NCI-H226 (cell line): ENCODE measurements at places on chromosomes 5 and 9.

GRCh38 chr9:70135176-70135575 lies 91.5 kb downstream of the MAMDC2 start:
- DNase-seq: peak; percentile 21

GRCh38 chr5:148492351-148492750 lies 108.6 kb downstream of the FBXO38 start:
- no peak for DNase-seq

DNA sequence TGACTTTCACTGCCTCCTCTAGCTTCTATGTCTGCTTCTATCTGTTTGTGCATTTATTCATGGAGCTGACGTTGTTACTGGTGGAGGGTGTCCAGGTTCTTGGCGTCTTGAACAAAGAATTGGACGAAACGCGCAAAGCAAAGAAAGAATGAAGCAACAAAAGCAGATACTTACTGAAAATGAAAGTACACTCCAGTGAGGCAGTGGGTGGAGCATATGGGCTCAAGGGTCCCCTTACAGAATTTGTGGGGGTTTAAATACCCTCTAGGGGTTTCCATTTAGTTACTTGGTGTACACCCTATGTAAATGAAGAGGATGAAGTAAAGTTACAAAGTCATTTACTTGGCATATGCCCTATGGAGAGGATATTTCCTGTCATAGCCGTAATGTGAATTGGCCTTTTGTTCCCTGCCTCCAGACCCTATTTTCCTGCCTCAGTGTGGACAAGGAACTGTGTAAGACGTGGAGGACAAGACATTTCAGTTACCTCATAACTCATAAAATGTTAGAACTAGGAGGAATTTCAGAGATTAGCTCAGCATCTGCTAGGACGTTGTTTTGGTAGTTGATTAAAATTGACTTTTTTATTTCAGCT lies 3.1 kb downstream of the POLR3G start:
- no peak for DNase-seq

- no peak for DNase-seq
Measured at GRCh38 chr9:113151696-113152630, 1.2 kb downstream of the SLC31A2 start.

DNA sequence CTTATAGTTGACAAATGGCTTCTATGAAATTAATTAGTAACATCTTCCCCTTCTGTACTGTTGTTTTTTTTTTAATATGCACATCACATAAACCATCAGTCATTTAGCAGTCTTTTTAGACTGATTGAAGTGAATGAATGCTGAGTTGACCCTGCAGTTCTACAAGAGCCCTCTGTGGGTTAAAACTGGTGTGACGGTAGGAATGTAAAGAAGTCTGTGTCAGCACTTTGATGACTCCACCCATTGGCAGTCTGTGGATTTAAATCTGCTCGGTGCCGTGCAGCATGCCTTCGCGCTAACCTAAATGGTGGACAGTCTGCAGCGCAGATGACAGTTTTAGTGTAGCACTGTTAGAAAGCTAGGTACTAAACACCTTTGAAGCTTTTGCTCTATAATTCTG lies 3.1 kb downstream of the GTF3C4 start:
- peak; percentile 55 for DNase-seq

GRCh38 chr5:167999182-167999581 lies 292.3 kb upstream of the WWC1 start:
- peak; percentile 75 for DNase-seq

DNA sequence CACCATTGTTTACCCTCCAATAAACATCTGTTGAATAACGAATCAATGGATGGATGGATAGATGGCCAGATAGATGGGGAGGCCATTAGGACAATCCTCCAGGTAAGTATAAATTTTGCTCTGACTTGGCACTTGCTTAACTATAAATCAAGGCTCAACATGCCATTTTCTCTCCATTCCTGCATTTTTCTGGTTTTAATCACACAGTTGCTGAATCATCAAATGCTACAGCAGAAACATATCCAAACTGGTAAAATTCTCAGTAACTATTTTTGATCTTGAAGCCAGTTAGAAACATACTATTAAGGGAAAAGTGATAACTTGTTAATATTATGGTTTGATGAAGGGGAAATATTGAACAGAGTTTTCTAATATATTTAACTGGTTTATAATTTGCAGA lies 71.5 kb upstream of the MTAP start:
- DNase-seq: no peak

DNA sequence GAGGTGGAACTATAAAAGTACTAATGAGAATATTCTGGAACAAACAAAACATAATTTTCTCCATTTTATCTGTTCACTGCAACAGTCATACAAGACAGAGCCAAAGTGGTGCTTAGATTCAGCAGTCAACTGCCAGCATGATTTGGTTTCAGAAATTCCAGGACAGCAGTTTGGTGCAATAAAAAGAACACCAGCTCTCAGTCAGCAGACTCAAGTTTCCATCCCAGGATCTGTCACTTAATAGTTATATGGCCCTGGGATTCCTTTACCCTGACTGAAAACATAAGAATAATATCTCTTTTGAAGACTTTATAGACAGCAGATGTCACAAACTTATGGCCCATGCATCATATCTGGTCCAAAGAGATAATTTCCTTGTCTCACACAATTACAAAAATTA lies 92.8 kb upstream of the RASEF start:
- DNase-seq: no peak

DNA sequence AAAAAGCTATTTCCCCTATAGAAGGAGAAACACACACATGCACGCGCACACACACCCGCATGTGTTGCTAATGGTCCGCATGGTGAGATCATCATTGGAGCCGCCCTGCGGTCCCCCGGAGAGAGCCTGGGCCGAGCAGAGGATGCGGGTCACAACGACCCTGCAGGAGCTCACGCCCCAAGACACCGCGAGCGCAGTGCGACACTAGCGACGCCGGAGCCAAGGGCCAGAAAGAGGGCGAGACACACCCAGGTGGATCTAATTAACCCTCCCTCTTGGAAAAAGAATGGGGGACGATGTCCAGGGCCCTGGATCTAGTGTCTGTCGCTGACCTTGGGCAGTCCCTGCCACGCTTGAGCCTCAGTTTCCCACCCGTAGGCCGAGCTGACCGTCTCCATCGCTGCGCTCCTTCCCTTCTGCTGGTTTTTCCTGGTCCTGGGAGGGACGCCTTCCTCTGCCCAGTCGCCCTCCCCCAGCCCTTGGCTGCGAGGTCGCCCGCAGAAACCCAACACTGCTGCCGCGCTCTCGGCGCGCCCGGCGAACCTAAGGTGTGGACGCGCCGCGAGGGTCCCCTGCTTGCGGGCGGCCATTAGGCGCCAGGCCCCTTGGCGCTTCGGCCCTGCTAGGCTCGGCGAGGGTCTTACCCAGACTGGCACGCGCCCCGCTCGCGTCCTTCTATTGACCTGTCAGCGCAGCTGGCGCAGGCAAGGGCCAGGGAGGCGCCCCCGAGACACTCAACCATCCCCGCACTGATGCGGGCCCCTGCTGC lies 47.5 kb upstream of the RNF20 start:
- DNase-seq: no peak

DNA sequence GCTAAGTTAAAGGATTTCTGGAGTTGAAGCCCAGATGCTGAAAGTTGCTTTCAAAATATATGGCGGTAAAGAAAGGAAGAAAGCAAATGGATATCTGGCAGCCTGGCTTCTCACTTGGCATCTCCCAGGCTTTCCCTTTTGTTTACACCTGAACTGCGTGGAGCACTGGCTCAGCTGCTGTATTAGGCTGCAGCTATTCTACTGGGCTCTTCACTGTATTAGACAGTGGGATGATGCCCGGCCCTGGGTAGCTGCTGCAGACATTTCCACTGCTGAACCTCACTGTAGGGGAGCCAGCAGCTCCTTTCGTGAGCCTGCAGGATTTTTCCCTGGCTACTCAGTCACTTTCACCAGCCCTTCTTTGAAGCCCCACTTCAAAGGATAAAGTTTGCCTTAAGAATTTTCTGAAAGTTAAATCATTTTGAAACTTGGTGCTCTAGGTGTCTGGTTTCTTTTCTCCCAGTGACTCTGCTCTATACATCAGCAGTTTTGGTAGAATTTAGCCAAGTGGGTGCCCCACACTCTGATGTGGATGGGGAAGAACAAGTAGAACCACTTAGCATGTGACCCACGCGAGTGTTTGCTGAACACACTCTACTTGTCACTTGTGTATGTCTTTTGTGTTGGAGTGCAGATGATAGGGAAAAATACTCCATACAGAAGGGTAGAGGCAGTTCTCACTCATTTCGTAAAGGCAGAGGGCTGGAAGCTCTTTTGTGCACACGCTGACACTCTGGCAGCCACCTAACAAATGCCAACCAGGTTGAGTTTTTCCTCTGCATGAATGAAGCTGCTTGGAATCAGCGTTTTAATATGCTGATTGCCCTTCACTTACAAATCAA lies 49.9 kb downstream of the C9orf152 start:
- no peak for DNase-seq

- DNase-seq: no peak
Measured at GRCh38 chr9:89751079-89751825, 146.4 kb downstream of the GADD45G start.

DNA sequence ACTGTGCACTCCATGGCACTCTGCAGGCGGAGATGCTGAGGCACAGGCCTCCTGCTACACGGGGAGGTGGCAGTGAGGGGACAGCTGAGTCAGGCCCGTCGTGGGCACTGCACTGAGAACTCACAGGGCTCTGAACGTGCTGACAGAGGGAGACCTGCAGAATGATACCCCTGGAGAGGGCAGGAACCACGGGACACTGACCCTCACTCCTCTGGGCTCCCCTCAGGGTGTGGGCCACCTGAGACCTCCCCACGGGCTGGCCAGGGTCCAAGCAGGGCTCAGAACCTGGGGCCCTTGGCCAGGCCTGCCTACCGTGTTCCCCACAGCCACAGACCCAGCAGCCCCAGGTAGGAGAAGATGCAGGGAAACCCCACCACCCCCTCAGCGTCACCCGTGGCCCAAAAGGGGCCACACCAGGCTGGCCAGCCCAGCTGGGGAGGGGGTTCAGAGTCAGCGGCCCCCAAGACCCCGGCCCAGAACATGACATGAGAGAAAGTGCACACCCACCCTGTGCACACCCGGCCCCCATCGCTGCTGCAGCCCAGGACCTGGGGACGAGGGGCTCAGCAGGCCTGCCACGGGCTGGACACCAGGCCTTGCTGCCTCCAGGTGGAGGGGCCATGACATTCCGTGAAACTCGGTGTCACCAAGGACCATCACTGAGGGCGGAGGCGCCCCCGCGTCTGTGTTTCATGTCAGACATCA lies 30.9 kb downstream of the GLT6D1 start:
- no peak for DNase-seq

DNA sequence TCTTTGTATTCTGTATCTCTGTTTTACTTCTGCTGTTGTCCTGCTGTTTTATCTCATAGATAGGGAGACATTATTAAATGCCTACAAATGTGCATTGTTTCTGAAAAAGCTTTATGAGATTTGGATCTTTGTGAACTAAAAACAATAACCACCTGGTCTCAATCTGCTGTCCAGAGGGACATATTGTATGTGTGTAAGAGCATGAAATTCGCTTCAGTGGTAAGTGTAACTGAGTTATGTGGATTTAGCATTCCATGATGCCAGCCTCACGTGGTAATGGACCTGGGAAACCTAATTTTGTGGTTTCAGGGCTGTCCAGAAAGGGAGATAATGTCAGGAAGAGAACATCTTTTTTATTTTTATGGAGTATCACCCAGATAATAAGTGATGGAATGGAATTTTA lies 119.3 kb downstream of the GDNF start:
- DNase-seq: no peak

DNA sequence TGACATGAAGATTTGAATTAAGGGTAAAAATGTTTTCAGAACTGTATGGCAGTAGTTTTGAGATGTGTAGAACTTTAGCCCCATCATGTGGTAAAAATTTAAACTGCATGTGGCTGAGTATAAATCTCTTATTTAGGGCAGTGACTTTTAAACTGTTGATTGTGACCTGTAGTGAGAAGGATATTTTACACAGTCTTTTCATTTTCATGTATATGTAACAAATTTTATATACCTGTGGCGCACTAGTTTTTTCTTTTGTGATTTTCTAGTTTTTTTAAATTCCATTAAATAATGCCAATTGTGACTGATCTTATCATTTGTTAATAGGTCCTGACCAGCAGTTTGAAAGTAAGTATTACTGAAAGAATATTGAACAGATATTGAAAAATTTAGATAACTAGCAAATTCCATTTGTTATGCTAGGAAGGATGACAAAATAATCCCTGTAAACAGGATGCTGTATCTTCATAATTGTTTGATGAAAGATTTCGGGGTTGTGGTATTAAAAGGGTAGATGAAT lies 47.2 kb downstream of the GPBP1 start:
- DNase-seq: peak; percentile 47

GRCh38 chr9:100401042-100401441 lies 25.9 kb upstream of the MSANTD3 start:
- DNase-seq: no peak

DNA sequence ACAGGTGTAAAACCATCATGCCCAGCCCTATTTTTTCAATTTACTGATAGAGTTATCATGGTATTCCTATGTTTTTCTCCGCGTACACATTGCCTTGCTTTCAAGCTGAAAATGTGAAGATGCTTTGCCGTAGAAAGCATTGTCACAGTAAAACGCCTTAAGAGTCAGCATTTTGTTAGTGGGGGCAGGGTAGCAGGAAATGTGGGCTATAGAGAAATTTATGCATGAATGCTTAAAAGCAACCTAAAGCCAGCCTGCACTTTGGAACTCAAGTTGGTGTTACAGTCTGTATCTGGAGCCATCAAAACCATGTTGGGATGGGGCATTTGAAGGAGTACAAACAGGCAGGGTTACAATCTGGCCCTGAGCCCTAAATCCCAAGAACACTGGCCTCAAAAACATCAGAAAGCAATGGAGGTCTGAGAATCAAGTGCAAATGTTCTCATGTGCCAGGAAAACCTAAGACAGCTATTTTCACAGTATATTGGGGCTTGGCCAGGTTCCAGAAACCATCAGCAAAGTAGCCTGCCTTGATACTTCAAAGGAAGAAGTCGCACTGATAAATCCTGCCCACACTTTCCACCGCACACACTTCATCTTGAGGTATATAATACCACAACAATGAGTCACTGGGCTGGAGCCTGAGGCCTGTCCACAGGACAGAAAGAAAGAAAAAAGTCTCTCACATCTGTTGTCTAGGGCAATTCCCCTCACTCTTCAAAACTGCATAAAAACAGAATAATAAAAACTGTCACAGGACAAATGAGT lies 313.8 kb downstream of the ENC1 start:
- DNase-seq: peak; percentile 98

- DNase-seq: no peak
Measured at GRCh38 chr5:137389042-137389441, 110.1 kb downstream of the SPOCK1 start.
